ENCODE measurements at places on chromosomes 3 and 15.

DNA sequence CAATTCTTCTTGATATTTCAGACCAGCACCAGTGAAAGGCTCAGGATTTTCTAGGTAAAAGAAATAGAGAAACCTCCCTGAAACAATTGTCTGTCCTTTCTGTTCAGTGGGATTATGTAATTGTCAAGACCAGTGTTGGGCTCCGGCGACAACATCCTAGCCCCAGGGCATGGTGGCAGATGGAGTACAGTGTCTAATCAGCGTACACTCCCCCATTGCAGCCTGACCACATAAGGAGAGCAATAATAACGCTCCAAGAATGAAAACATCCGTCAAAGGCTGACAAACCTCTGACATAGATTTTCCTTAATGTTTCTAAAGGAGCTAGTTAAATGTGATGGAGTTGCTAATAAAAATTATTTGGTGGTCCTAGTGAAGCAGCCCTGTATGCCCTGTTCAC is 144.6 kb downstream of the EBLN2 start:
- H3K27me3 ChIP-seq = peaks cover 2% of the 10 kb centered on the region
- no peak for DNase-seq
- H3K4me1 ChIP-seq = no peaks in the 10 kb centered on the region
- no peak overlapping the region for H3K27ac ChIP-seq
- no peak overlapping the region for H3K4me3 ChIP-seq
- H3K36me3 ChIP-seq = no peaks in the 10 kb centered on the region

DNA sequence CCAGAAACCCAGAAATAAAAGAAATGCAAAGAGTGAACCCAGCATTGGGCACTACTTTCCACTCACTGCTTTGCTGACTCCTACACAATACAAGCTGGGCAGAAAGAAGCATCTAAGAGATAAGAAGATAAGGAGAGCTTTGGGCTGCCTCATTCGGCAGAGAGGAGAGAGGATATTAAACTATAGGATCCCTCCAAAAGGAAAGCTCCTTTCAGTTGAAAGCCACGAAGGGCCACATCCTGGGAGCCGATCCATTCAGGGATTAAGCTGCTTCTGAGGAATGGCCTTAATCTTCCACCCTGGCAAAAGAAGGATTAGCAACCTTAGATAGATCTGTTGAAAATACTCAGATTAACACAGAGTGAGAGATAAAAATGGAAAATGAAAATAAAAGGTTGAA is 274.9 kb upstream of the PPP2R3A start:
- DNase-seq = no peak
- no peaks in the 10 kb centered on the region for H3K4me1 ChIP-seq
- no peaks in the 10 kb centered on the region for H3K36me3 ChIP-seq

- no peaks in the 10 kb centered on the region for H3K27me3 ChIP-seq
- no peak overlapping the region for H3K4me3 ChIP-seq
- no peaks in the 10 kb centered on the region for H3K36me3 ChIP-seq
- H3K4me1 ChIP-seq = no peaks in the 10 kb centered on the region
- H3K27ac ChIP-seq = no peak overlapping the region
- DNase-seq = no peak
Observed at GRCh38 chr3:65246561-65246960, 558.8 kb upstream of the ADAMTS9 start.

DNA sequence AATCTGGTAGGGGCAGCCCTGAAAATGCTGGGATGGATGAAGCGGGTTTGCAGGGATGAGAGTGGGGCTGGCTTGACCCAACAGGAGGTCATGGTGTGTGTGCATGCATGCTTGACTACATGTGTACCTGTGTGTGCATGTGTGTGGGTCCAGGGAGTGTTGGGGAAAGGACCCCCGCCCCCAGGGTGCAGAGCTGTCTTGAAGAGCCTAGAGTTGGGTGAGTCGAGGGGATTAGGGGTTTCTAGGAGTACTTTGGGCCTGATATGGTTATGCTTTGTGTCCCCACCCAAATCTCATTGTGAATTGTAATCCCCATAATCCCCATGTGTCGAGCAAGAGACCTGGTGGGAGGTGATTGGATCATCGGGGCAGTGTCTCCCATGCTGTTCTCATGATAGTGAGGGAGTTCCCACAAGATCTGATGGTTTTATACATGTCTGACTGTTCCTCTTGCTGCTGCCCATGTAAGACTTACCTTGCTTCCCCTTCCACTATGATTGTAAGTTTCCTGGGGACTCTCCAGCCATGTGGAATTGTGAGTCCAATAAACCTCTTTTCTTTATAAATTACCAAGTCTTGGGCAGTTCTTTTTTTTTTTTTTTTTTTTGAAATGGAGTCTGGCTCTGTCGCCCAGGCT is 5.2 kb upstream of the LCTL start:
- no peak overlapping the region for H3K4me3 ChIP-seq
- no peak for DNase-seq
- H3K27ac ChIP-seq = no peak overlapping the region
- H3K4me1 ChIP-seq = peaks cover 10% of the 10 kb centered on the region
- H3K27me3 ChIP-seq = no peaks in the 10 kb centered on the region
- H3K36me3 ChIP-seq = no peaks in the 10 kb centered on the region

DNA sequence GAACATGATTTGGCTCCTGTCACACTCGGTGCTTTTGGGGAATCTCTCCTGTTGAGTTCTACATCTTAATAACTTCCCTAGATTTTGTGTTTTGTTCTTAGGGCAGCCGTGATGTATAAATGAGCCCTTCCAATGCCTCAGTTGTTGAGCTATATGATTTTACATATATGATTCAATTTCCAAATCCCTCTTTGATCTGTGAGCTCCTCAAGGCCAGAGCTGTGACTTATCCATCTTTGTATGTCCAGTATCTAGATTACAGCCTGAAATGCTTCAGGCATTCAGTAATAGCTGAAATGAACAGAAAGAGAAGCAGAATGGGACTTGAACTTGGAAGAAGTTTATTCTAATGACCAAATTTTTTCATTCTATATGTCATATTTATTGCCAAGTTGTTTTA is 26.6 kb downstream of the CGGBP1 start:
- H3K4me1 ChIP-seq = peaks cover 20% of the 10 kb centered on the region
- H3K27me3 ChIP-seq = no peaks in the 10 kb centered on the region
- DNase-seq = no peak

DNA sequence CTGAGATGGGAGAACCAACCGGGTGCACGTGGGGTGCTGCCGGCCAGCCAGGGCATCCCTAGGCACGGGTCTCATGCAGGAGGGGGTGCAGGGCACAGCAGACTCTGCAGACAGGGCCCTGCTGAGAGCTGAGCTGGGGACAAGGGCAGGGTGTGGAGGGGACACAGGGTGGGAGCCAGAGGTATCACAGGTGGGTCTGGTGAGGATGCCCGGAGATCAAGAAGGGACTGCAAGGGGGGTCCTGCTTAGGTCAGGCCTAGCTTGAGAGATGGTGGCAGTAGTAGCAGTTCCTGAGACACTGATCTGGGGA is 39.5 kb upstream of the PRR23E start:
- H3K27me3 ChIP-seq = peaks cover 9% of the 10 kb centered on the region
- DNase-seq = no peak
- H3K4me1 ChIP-seq = peaks cover 3% of the 10 kb centered on the region
- H3K27ac ChIP-seq = no peak overlapping the region

DNA sequence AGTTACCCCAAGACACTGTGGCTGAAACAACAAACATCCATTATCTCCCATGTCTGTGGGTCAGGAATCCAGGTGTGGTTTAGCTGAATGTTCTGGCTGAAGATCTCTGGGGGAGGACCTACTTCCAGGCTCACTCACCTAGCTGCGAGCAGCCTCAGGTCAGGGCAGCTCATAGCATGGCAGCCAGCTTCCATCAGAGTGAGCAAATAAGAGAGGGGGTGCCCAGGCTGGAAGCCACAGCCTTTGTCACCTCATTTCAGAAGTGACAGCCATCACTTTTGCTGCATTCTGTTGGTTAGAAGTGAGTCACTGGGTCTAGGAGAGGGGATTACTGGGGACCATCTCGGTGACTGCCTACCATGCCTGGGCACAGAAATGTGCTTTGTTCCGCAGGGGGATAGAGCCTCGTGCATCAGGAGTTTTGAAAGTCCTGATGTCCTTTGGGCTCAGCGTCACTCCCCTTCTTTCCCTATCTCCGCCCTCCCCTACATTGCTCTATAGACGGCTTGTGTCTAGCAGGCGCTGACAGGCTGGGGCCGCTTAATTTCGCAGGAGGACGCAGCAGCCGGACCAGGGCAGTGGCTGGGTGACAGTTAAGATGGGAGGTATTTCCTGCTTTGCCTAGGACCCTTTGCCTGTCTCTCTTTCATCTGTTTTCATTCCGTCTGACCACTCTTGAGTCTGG is 25.4 kb downstream of the TGM4 start:
- DNase-seq = no peak
- H3K27me3 ChIP-seq = peaks cover 24% of the 10 kb centered on the region
- H3K4me1 ChIP-seq = no peaks in the 10 kb centered on the region

GRCh38 chr3:138062626-138063025 is 52.7 kb downstream of the CLDN18 start:
- H3K27ac ChIP-seq = no peak overlapping the region
- peaks cover 25% of the 10 kb centered on the region for H3K27me3 ChIP-seq
- H3K4me3 ChIP-seq = no peak overlapping the region
- DNase-seq = no peak
- H3K4me1 ChIP-seq = no peaks in the 10 kb centered on the region

DNA sequence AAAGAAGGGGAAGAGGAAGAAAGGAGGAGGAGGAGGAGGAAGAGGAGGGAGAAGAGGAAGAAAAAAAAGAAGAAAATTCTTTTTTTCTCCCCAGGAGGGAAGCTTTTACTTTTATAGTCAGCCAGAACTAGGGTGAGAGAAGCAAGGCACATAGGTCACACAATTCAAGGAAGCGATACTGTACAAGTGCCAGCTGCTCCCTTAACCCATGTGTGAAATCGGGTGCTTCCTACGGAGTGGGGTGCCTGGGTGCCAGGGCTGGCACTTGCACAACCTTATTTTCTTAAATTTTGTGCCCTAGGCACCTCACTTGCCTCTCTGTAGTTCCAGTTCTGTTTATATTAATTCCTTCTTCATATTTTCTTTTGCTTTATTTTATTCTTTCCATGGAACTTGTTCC is 150.4 kb downstream of the LIPC start:
- no peak overlapping the region for H3K4me3 ChIP-seq
- peaks cover 10% of the 10 kb centered on the region for H3K27me3 ChIP-seq
- H3K27ac ChIP-seq = no peak overlapping the region
- DNase-seq = no peak
- H3K4me1 ChIP-seq = peaks cover 7% of the 10 kb centered on the region

DNA sequence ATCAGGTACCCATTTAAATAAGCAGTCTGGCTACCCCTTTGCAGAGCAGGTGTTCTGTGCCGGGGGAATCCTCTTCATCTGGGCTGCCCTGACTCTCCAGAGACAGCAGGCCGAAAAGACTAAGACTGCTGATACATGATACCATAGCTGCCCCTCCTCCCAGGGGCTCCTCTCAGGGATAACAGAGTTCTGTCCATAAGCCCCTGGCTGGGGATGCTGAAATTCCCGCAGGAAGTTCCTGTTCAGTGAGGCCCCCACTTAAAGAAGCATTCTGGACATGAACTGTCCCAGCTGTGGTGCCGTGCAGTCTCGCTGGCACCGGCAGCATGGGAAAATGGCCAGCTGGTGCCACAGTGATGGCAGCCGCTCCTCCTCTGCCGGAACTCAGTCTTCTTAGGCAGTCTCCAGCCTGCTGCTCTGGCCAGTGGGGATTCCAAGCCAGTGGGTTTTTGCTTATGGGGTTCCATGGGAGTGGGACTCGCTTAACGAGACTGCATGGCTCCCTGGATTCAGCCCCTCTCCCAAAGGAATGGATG is 1026.2 kb downstream of the NAALADL2 start:
- no peaks in the 10 kb centered on the region for H3K27me3 ChIP-seq
- no peak for DNase-seq
- no peaks in the 10 kb centered on the region for H3K4me1 ChIP-seq
- H3K27ac ChIP-seq = no peak overlapping the region
- no peaks in the 10 kb centered on the region for H3K36me3 ChIP-seq

DNA sequence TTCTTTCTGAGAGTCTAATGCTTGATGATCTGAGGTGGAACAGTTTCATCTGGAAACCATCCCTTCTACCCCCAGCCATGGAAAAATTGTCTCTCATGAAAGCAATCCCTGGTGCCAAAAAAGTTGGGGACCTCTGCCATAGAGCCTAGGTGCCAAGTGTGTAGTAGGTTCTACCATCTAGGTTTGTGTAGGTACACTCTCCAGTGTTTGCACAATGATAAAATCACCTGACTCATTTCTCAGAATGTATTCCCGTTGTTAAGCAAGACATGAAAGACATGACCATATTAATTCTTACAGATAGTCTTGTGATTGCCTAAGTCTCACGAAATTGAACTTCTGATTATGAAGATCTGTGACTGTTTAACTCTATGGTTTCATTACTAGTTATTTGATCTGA is 68.6 kb downstream of the KAT2B start:
- DNase-seq = no peak
- peak overlapping the region; percentile 24 for H3K27ac ChIP-seq
- H3K4me3 ChIP-seq = no peak overlapping the region
- peaks cover 38% of the 10 kb centered on the region for H3K4me1 ChIP-seq

- H3K27me3 ChIP-seq = peaks cover 39% of the 10 kb centered on the region
- no peak for DNase-seq
- H3K4me1 ChIP-seq = no peaks in the 10 kb centered on the region
- H3K4me3 ChIP-seq = no peak overlapping the region
Observed at GRCh38 chr3:53525765-53526703, 31.6 kb downstream of the CACNA1D start.

DNA sequence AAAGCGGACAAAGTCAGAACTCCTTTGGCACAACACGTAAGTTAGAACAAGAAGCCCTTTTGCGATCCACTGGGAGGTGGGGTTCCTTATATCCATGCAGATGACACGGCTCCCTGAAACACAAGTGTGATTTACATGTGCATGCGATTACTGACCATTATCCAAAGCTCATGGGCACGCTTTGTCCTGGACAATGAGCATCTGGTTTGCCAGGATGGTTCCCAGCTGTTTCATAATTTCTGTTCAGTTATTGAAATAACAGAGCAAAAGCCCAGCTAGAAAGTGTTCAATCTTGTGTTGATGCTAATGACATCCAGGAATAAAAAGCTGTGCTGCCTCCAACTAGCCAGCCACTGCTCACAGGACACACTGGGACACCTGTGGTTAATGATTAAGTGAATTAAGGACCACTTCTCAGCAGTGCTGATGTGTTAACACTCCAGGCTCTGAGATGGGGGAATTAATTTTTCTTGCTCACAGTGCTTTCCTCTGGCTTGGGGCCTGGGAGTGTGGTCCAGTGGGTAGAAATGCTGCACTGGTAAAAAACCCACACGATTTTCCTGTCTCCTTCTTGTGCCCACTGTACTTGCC is 123.1 kb upstream of the SLC2A2 start:
- DNase-seq = no peak
- H3K27ac ChIP-seq = no peak overlapping the region
- no peak overlapping the region for H3K4me3 ChIP-seq
- H3K4me1 ChIP-seq = peaks cover 10% of the 10 kb centered on the region
- H3K36me3 ChIP-seq = peaks cover 26% of the 10 kb centered on the region
- no peaks in the 10 kb centered on the region for H3K27me3 ChIP-seq

All from effector memory CD8-positive, alpha-beta T cell (primary cell).